ENCODE measurements at places on chromosomes 16 and 17.

GRCh38 chr17:5500247-5500588, 13.9 kb downstream of the MIS12 start:
- DNase-seq, result no peak

GRCh38 chr16:70675851-70676513, 9.9 kb downstream of the MTSS2 start:
- no peak for DNase-seq

DNA sequence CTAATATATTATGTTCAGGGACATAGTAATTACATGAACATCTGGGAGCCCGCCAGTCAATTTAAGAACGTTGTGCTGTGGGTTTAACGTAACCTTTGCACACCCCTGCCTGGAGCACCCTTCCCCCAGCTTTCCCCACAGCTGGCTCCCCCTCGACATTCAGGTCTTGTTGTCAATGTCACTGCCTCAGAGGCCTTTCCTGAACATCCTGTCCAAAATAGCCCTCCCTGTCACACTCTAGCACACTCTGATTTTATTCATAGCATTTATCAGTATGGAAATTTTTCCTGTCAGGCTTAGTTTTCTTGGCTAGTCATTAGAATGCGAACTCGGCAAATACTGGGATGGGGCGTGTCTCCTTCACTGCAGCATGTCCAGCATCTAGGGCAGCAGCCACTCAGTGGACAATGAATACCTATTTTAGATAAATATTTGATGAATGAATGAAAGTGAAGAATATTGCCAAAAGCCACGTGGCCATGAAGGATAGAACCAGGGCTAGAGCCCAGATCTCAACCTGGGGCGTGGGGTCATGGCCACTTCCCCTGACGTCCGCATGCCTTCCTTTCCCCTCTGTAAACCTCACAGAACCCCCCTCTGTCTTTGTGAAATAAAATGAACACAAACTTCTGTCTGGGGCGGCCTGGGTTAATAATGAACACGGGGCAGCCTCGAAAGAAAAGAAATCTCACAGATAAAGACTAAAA, 10.5 kb downstream of the PIK3R6 start:
- no peak for DNase-seq

- no peak for DNase-seq
These were observed 32.9 kb upstream of the FBXO47 start for GRCh38 chr17:39000021-39000601.

GRCh38 chr16:8391257-8391656, 199.1 kb downstream of the TMEM114 start:
- DNase-seq, result no peak

DNA sequence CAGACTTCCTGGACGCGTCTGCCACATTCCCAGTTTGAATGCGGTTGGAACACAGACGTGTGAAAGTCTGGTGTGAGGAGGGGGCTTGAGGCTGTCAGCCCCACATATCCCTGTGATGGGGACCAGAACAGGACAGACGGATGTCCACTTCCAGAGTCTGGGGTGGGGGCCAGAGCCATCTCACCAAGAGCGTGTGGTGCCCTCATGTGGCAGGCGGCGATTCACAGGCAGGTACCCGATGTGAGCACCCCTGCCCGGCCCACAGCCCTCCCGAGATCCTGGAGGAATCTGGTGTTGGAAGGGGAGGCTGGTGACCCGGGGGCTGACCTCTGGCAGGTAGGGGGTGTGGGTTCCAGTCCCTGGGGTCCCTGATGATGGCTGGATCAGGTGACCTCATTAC, 51.5 kb downstream of the ENGASE start:
- no peak for DNase-seq

- DNase-seq, result no peak
These were observed 133.3 kb downstream of the PARN start for GRCh38 chr16:14496786-14497185.

GRCh38 chr16:49605536-49606254, 232.1 kb downstream of the C16orf78 start:
- DNase-seq, result no peak

GRCh38 chr17:68906638-68907037, 48.6 kb downstream of the ABCA8 start:
- no peak for DNase-seq

GRCh38 chr17:927611-928461, 51.7 kb downstream of the NXN start:
- DNase-seq, result no peak

DNA sequence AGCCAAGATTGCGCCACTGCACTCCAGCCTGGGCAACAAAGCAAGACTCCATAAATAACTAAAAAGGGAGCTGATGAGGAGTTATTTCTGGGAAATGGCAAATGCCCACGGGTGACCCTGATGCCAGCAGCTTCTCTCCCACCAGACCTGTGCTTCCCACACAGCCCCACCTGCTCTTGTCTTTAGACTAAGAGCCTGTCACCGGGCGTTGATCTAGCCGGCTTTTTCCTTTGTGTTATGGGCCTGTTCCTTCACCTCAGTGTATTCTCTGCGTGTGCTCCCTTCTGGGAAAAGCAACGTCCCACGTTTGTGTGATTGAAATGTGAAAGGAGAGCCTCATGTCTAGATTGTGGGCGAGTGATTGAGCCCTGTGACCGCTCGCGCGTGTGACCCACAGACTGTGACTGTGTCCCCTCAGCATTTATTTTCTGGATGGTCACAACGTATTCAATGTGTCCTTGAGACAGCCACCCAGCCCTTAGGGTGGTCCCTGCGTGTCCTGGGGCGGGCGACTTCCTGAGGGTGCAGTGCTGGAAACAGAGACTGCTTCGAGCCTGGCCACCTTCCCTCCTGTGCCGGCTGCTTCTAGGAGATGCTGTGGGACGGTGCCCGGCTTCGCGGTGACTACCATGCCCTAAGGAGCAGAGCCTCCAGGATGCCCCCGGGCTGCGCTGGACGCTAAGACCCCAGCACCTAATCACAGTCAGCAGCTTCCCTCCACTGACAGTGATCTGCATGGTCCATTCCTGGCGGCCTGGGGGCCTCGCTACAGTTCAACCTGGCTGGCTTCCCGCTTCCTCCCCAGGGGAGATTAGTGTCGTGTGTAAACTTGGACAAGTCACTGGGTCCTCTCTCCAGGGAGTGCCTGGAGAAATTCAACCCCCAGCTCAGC, 7.8 kb upstream of the RNPS1 start:
- no peak for DNase-seq

- no peak for DNase-seq
These were observed 40.4 kb upstream of the NOS2 start for GRCh38 chr17:27840688-27841087.

DNA sequence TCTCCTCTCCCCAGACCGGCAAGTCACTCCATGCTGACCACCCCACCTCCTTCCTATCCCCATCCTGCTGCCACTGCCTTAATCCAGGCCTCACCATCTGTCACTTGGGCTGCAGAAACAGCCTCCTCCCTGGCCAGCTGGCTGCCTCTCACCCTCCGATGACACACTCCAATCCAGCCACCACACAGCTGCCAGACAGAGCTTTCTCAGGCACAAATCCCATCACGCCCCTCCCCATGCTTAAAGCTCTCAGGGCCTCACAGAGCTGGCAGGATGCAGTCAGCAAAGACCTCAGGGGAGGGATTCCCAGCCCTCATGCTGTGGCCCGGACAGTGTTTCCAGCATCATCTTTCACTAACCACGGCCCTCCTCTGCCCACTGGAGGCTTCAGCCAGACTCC, 13.7 kb downstream of the CAMKK1 start:
- DNase-seq, result no peak

GRCh38 chr16:67115639-67116038, 5.9 kb downstream of the PHAF1 start:
- no peak for DNase-seq

DNA sequence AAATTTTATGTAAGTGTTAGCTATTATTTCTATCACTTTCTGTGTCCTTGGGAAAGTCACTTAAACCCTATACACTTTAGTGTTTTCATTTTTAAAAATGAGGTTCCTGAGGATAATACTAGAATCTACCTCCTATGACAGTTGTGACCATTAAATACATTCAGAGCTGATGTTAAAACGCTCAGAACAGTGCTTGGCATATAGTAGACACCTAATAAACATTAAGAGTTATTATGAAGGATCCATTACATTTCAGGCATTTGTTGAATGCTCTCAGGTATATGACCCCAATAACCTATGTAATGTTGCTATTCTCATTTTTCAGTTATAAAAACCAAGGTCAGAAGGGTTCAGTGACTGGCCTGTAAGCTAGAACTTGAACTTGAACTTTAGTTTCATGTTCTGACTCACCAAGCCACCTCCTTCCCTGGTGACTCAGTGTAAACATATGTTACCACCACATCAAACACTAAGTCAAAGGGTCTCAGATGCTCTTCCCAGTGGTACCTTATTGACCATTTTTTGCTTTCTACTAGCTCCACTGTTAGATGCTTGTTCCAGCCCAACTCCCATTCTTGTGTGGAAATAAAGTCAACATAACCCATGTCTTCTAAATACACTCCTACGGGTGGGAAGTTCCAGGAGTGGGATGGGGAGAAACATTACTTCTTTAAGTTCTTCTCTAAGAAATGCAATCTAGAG, 47.6 kb downstream of the HSD17B2 start:
- no peak for DNase-seq

DNA sequence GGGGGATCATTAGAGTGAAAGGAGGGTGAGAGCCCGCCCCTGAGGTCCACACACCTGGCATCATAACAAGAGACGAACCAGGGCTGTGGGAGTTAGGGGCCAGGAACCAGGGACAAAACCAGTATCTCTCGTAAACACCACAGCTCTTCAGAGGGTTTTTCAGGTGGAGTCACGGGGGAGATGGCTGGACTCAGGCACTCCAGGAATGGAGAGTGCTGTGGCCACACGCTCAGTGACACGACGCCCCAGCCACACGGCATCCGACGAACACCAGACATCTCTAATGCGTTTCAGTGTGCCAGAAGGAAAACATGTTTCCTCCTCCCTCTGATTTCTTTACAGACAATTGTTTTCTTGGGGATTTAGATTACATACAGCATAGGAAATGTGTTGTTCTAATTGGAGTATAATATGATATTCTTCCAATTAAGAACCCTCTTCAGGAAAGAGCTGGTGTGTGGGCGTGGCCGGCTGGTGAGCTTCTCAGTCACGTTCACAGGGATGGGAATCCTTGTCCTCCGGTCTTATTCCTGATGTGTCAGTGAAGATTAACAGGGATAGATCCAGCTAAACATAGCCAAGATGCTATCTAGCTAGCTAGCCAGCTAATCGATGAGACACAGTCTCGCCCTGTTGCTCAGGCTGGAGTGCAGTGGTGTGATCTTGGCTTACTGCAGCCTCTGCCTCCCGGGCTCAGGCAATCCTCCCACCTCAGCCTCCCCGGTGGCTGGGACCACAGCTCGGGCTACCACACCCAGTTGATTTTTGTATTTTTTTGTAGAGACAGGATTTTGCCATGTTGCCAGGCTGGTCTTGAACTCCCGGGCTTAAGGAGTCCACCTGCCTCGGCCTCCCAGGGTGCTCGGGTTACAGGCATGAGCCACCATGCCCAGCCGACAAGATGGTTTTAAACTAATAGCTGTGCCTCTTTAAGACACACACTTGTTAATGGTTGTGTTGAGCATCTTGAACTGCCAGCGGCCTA, 98.6 kb downstream of the BANP start:
- DNase-seq, result no peak

DNA sequence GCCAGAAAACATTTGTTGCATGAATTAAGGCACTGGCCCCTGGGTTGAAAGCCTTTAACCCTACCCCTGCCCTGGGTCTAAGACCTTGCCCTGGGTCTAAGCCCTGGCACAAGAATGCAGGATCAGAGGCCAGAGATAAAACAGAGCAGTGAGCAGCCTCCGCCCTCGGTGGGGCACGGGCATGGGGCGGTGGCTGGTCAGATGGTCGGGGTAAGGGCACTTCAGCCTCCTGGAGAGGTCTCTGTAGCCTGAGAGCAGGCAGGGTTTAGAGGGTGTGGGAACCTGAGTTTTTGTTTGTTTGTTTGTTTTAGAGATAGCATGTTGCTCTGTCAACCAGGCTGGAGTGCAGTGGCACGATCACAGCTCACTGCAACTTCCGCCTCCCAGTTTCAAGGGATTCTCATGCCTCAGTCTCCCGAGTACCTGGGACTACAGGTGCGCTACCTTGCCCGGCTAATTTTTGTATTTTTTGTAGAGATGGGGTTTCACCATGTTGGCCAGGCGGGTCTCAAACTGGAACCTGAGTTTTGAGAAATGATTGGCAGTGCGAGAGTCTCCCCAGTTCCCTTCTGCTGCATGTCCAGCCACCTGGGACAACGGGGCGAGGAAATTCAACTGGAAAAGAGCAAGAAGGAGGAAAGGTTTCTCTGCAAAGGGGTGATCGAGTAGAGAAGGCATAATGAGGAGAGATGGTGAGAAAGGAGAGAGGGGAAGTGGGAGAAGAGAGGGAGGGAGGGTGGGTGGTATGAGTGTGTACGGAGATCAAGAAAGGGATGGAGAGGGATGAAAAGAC, 27.7 kb downstream of the TNS4 start:
- no peak for DNase-seq

GRCh38 chr16:82845116-82845515, 218.3 kb downstream of the CDH13 start:
- no peak for DNase-seq

DNA sequence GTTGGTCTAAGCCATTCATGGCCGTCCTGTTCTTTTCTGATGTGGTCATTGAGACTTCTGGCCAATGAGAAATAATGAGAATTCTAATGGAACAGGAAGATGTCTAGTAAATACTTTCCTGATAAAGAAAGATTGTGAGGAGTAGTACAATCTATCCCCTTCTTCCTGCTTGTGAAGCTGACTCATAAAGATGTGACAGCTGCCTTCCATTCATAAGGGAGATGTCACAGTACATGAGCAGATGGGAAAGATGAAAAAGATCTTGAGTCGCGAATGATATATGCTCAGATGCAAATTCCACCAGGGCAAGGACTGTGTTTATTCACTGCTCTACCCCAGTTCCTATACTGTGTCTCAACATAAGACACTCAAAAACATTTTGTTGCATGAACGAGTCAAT, 111.7 kb upstream of the FOXF1 start:
- DNase-seq, result no peak

GRCh38 chr17:7263801-7264078, 1.5 kb upstream of the CLDN7 start:
- no peak for DNase-seq

- peak; percentile 68 for DNase-seq
These were observed 26.1 kb upstream of the MLKL start for GRCh38 chr16:74726716-74727115.

GRCh38 chr16:88606148-88606757, 32.1 kb upstream of the IL17C start:
- DNase-seq, result no peak

DNA sequence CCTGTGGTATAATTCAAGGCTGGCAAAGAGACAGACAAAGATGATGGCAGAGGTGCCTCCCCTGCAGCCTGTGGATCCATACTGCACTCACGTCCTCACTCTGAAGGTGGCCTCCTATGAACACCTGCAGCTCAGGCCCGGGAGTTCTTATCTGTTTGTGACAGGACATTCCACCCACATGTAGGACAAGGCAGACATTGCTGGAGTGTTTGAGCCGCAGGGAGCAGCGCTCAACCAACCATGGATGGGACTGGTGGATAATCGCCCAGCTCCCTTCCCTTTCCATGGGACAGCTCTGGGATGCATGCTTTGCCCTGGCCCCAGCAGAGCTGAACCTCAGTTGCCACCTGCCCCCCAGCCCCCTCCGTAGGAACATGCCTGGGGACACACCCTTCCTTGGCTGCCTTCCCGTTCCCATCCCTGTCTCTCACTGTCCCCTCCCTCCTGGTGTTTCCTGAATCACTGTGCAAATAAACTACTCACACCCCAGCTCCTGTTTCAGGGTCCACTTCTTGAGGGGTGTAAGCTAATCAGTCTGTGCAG, 22.2 kb downstream of the ITPRIPL2 start:
- no peak for DNase-seq
